Trophoblast cell (in vitro differentiated cells and primary cell): ENCODE measurements at places on chromosomes 6 and 20.

DNA sequence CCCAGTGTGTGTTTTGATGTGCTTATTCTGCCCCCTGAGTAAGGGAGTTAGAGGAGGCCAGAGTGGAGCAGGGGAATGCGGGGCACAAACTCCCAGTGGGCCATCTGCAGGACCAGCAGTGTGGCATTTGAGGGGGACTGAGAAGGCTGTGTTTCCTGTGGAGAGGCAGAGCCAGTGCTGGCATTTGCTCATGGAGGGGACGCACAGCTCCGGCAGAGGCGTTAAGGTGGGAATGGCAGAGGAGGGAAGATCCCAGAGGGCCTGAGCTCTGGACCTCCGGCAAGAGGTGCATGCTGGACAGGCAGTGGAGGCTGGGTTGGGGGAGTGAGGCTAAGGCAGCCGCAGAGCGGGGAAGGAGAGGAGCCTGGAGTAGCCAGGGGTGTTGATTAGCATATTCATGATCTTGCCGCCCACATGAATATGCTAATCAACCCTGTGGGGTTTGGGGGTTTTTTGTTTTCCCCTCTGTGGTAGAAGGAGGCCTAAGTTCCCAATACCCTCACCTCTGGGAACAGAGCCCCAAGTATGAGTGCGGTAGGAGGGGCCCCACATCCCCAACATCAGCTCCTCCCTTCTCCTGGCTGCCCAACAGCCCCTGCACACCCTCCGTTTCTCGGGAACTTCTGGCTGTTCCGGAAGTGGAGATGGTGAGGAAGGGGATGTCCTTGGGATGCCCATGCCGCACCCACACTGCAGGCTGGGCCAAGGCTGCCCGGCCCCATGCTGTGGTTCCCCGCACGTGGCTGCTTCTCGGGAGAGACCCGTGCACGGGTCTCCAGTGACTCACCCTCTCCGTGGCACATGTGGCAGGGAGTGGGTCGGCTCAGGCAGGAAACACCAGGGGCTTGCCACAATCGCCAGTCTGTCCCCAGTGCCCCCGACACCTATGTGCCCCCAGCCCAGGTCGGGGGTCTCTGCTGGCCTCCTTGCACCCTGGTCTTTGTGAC lies 33.8 kb downstream of the DLGAP4 start:
- H3K4me1 ChIP-seq, result no peaks in the 10 kb centered on the region
- H3K27me3 ChIP-seq, result no peaks in the 10 kb centered on the region
- no peak overlapping the region for H3K4me3 ChIP-seq
- DNase-seq, result no peak
- no peaks in the 10 kb centered on the region for H3K36me3 ChIP-seq

DNA sequence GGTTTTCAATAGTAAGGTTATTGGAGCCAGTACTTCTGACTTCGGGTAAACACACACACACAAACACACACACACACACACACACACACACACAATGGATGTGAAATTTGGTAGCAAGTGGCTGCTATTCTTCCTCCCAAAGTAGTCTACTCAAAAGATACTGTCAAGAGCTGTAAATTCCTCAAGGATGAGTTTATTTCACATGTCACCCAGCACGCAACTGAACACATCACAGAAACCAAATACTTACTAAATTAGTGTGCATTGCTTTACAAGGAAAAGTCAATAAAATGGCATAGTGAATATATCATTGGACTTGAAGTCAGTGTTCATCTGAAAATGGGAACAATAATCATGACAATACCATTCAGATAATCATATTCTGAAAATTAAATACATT lies 32.9 kb downstream of the MMUT start:
- no peak overlapping the region for H3K4me3 ChIP-seq
- H3K36me3 ChIP-seq, result no peaks in the 10 kb centered on the region
- H3K27ac ChIP-seq, result no peak overlapping the region
- no peaks in the 10 kb centered on the region for H3K4me1 ChIP-seq

DNA sequence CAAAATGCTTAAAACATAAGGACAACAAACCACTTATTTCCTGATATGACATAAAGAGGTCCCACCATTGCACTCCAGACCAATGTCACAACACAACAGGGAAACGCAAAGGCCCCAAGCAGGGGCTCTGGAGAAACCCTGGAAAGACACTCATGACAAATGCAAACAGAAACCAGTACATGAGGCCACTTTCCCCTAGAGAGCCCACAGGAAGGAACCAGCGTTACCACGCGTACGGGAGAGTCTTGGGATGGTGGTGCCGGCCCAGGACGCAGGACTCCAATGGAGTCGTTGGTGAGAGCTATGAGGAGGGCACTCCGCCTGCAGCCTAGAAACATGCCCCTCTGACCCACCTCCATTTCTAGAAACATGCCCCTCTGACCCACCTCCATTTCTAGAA lies 20.2 kb downstream of the GMEB2 start:
- peaks cover 14% of the 10 kb centered on the region for H3K36me3 ChIP-seq
- H3K27me3 ChIP-seq, result no peaks in the 10 kb centered on the region
- H3K27ac ChIP-seq, result no peak overlapping the region
- no peaks in the 10 kb centered on the region for H3K4me1 ChIP-seq
- DNase-seq, result no peak
- no peak overlapping the region for H3K4me3 ChIP-seq

GRCh38 chr20:48892891-48893290 lies 28.6 kb upstream of the ARFGEF2 start:
- no peak for DNase-seq
- H3K36me3 ChIP-seq, result no peaks in the 10 kb centered on the region
- H3K27me3 ChIP-seq, result no peaks in the 10 kb centered on the region
- H3K4me1 ChIP-seq, result no peaks in the 10 kb centered on the region
- no peak overlapping the region for H3K4me3 ChIP-seq

DNA sequence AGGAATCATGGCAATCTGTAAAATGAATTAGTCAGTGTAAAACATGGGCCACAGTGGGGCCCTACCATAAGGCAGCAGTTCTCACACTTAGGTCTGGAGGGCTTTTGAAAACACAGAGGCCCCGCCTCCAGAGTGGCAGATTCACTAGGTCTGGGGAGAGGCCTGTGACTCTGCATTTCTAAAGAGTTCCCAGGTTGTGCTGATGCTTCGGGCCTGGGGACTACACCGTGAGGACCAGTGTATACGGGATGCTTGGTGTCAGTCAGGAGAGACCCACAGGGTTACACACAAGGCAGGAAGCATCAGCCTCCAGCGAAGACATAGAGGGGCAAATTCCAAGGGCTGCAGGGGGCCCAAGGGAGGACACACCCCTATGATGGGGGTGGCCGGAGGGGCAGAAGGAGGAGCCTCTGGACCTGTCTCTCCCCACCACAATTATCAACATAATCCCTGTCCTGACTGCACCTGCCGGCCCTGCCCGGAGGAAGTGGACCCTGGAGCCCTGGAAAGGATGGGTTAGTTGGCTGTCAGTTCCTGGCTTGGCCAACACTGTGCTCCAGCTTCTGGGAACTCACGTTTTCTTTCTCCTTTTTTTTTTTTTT lies 46.7 kb downstream of the FGD2 start:
- H3K36me3 ChIP-seq, result no peaks in the 10 kb centered on the region
- H3K27me3 ChIP-seq, result no peaks in the 10 kb centered on the region
- no peak overlapping the region for H3K4me3 ChIP-seq
- H3K27ac ChIP-seq, result no peak overlapping the region
- H3K4me1 ChIP-seq, result peaks cover 11% of the 10 kb centered on the region

- H3K36me3 ChIP-seq, result no peaks in the 10 kb centered on the region
- no peak overlapping the region for H3K4me3 ChIP-seq
- no peak for DNase-seq
- H3K27me3 ChIP-seq, result no peaks in the 10 kb centered on the region
These were observed 31.3 kb downstream of the TRMT6 start for GRCh38 chr20:5918856-5919625.

GRCh38 chr6:85641897-85642773 lies 551 bp downstream of the SYNCRIP start:
- no peaks in the 10 kb centered on the region for H3K4me1 ChIP-seq
- peaks cover 7% of the 10 kb centered on the region for H3K36me3 ChIP-seq
- peak overlapping the region; percentile 100 for H3K4me3 ChIP-seq
- H3K27ac ChIP-seq, result peak overlapping the region; percentile 100
- no peaks in the 10 kb centered on the region for H3K27me3 ChIP-seq

GRCh38 chr20:35575958-35576357 lies 34.1 kb downstream of the ERGIC3 start:
- no peaks in the 10 kb centered on the region for H3K4me1 ChIP-seq
- DNase-seq, result no peak
- no peaks in the 10 kb centered on the region for H3K36me3 ChIP-seq

DNA sequence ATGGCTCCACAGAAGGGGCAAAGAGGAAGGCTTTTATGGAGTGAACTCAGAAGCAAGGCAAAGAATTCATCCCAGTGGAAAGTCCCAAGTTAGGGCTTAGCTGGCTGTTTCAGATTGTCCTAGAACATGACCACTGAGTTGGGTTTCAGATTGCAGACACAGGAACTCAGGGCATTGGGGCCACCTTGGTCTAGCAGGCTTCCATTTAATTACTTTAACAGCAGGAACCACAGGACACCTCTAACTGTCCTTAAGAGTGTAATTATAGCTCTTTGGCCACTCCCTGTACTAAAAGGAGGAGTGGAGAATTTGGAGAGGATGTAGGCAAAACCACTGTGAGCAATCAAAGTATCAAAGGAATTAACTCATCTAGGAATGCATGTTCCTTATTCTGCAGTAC lies 150.6 kb upstream of the AGPAT4 start:
- H3K27ac ChIP-seq, result no peak overlapping the region
- H3K36me3 ChIP-seq, result no peaks in the 10 kb centered on the region
- H3K4me1 ChIP-seq, result peaks cover 3% of the 10 kb centered on the region
- no peak overlapping the region for H3K4me3 ChIP-seq
- no peak for DNase-seq

DNA sequence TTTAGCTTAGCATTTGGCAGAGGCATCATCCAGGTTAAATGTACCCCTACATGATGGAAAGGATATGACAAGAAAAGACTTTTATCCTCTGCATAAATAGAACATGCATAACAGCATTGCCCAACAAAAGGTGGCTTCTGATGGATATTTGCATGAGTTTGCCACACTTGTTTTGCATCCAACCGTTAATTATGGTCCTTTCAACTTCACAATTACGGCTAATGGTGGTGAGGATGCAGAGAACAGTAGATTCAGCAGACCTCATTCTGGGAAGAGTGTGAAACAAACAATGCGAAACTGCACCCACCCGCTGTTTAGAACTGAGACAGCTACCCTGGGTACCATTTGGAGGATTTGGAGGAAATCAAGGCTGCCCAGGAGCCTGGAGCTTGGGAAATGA lies 690.9 kb upstream of the CHD6 start:
- no peak overlapping the region for H3K4me3 ChIP-seq
- no peaks in the 10 kb centered on the region for H3K36me3 ChIP-seq
- DNase-seq, result no peak
- H3K27me3 ChIP-seq, result no peaks in the 10 kb centered on the region
- H3K27ac ChIP-seq, result no peak overlapping the region

DNA sequence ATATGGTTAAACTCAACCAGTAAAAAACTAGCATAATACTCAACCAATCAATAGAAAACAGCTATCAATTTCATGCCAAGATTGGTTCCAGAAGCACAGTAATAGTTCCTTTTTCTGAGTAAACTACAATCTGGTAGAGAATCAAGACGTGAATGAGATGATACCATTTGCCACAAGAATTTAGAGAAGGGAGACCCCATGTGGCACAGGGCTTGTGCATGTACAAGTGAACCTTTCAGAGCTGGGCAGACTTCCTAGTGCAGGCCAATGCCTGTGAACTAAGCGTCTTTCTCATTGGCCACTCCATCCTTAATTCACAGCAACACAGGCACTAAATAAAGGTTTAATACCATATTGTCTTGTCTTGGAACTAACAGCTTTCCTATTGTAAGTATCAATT lies 213.5 kb downstream of the RFPL4B start:
- no peak overlapping the region for H3K4me3 ChIP-seq
- H3K36me3 ChIP-seq, result no peaks in the 10 kb centered on the region
- no peak overlapping the region for H3K27ac ChIP-seq
- no peaks in the 10 kb centered on the region for H3K4me1 ChIP-seq

GRCh38 chr6:56230976-56231566 lies 16.3 kb downstream of the COL21A1 start:
- DNase-seq, result no peak
- H3K27me3 ChIP-seq, result no peaks in the 10 kb centered on the region
- H3K4me1 ChIP-seq, result no peaks in the 10 kb centered on the region
- no peaks in the 10 kb centered on the region for H3K36me3 ChIP-seq

DNA sequence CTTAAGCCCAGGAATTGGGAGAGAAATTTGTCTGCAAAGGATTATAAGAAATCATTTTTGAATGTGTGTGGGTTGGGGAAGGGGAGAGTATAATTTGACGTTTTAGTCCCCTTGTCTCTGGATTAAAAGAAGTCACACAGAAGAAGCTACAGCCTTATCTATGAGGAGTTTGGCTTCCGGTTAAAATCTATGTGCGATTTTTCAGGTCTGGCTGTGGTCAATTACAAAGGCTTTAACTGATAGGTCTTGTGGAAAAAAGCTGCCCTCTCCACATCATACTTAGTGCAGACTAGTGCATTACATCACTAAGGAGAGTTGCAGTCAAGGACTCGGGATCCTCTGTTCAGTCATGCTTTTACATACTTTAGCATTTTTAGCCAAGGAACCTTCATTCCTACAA lies 80.3 kb upstream of the HTR1B start:
- no peak for DNase-seq
- H3K36me3 ChIP-seq, result no peaks in the 10 kb centered on the region
- no peaks in the 10 kb centered on the region for H3K27me3 ChIP-seq
- no peak overlapping the region for H3K27ac ChIP-seq
- H3K4me3 ChIP-seq, result no peak overlapping the region
- H3K4me1 ChIP-seq, result no peaks in the 10 kb centered on the region

DNA sequence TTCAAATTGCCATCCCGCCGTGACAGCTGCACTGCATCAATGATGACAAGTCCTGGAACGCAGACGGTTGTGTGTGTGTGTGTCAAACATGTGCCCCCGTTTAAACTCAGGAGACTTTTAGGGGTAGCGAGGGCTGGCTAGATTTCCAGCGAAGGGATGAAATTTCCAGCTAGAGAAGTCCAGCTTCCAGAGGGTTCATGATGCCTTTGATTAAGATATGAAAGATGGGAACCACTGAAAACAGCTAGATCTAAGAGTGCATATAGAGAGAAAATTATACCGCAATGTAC lies 644 bp downstream of the KIZ start:
- no peaks in the 10 kb centered on the region for H3K27me3 ChIP-seq
- H3K36me3 ChIP-seq, result no peaks in the 10 kb centered on the region
- no peak overlapping the region for H3K27ac ChIP-seq
- peak overlapping the region; percentile 78 for H3K4me3 ChIP-seq

GRCh38 chr6:15430931-15431405 lies 185.1 kb downstream of the JARID2 start:
- H3K36me3 ChIP-seq, result no peaks in the 10 kb centered on the region
- DNase-seq, result no peak
- no peaks in the 10 kb centered on the region for H3K27me3 ChIP-seq
- H3K4me3 ChIP-seq, result no peak overlapping the region
- H3K27ac ChIP-seq, result no peak overlapping the region

GRCh38 chr20:3276680-3277015 lies 37.7 kb upstream of the SLC4A11 start:
- peak; percentile 35 for DNase-seq
- H3K27me3 ChIP-seq, result no peaks in the 10 kb centered on the region
- H3K27ac ChIP-seq, result no peak overlapping the region
- H3K4me1 ChIP-seq, result peaks cover 2% of the 10 kb centered on the region
- H3K36me3 ChIP-seq, result peaks cover 6% of the 10 kb centered on the region
- no peak overlapping the region for H3K4me3 ChIP-seq

- H3K4me1 ChIP-seq, result no peaks in the 10 kb centered on the region
- H3K27me3 ChIP-seq, result no peaks in the 10 kb centered on the region
- H3K36me3 ChIP-seq, result no peaks in the 10 kb centered on the region
- no peak overlapping the region for H3K4me3 ChIP-seq
These were observed 64.2 kb downstream of the EYS start for GRCh38 chr6:65642776-65643175.
